ENCODE measurements at places on chromosomes 11 and 22.

GRCh38 chr11:117313091-117313490 lies 3.0 kb downstream of the BACE1 start:
- DNase-seq: no peak

DNA sequence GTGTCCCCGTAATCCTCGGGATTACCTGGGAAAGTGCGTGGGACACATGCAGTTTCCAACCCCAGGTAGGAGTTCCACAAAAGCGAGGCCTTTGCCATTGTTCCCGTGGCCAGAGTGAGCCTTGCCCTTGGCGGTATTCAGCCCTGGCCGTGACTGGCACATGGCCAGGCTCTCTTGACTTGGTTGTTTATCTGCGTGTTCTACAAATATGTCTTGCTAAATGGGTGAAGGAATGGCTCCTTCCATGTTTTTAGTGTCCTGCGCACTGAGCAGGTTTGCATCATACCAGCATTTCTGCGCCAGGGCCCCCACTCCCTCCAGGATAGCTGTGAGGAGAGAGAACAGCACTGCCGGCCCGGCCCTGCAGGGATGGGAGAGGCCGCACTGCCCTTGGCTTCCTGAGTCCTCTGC lies 20.0 kb downstream of the POLR3H start:
- no peak for DNase-seq

GRCh38 chr11:99368583-99368982 lies 347.8 kb downstream of the CNTN5 start:
- no peak for DNase-seq

DNA sequence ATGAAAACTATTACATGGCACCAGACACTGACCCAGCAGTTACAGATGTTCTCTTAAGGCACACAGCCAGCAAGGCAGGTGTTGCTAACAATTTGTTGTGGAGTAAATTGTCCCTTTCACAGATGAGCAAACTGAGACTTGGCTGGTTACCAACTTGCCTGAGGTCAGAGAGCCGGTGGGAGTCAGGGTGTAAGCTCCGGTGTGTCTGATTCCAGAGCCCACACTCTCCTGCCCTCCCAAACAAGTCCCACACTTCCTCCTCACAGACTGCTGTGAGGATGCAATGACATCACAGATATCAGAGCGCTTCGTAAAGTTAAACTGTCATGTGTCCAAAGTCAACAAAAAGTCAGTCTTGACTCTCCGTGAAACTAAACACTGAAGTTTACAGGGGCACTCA lies 12.5 kb downstream of the GDPD5 start:
- no peak for DNase-seq

DNA sequence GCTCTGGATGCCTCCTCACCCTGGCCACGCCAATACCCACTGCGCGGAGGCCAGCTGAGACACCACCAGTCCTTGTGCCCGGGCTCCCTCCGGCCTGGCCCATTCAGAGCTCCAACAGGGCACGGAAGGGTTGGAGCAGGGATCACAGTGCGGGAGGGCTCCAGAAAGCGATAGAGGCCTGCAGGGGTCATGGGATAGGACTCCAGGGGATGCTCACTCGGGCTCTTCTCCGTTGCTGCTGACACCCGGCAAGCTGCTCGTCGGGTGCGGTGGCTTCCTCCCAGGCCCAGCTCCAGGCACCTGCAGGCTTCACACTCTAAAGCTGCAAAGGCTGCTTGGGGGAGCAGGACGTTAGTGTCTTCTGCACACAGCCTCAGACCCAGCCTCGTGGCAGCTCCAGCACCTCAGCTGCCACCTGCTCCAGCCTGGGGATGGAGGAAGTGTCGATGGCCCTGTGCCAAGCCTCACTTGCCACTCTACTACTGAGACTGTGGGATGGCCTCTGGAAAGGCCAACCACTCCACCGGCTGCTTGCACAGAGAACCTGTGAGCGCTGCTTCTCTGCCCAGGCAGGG lies 10.6 kb downstream of the WNT7B start:
- DNase-seq: no peak

GRCh38 chr22:20418211-20418788 lies 19.3 kb downstream of the SCARF2 start:
- DNase-seq: peak; percentile 83

DNA sequence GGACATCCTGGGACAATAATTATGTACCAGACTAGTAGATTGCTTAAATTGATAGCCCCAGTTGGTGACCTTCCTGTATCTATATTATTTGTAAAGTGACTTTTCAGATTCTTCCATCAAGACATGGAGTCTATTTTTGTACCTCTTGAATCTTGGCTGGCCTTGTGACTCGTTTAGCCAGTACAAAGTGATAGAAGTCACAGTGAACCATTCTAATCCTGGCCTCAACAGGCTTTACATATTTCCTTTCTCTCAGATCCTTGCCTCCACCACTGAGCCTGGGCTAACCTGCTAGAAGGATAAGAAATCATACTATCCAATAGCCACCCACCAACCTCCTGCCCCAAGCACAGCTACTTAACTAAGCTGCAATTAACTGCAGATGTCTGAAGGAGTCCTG lies 37.5 kb upstream of the SLC6A5 start:
- DNase-seq: no peak

Measured in GM19239 (cell line).